ENCODE measurements at places on chromosomes 6 and 20.

DNA sequence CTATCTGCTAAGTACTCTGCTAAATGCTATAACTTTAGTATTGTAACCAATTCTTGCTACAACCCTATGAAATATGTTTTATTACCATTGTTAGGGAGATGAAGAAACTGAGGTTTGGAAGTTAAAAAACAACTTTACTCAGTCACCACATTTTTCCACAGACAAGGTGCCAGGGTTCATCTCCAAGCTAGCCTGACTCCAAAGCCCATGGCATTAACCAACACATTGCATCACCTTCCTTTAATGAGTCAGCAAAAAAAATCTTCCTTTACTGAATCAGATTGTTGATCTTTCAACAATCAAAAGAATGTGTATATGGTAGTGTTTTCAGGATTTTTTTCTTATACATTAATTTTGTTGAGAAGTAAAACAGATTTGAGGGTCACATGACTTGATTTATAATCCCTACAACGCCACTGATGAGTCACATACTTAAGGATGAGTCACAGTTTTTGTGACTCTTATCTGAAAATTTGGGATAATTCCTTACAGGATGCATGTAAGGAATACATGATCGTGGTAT is 41.5 kb downstream of the MAN1A1 start:
- peak; percentile 51 for DNase-seq

GRCh38 chr20:62893700-62894099 is 32.1 kb upstream of the TCFL5 start:
- DNase-seq: no peak

- DNase-seq: no peak
These were observed 42.1 kb downstream of the IYD start for GRCh38 chr6:150410906-150411305.

DNA sequence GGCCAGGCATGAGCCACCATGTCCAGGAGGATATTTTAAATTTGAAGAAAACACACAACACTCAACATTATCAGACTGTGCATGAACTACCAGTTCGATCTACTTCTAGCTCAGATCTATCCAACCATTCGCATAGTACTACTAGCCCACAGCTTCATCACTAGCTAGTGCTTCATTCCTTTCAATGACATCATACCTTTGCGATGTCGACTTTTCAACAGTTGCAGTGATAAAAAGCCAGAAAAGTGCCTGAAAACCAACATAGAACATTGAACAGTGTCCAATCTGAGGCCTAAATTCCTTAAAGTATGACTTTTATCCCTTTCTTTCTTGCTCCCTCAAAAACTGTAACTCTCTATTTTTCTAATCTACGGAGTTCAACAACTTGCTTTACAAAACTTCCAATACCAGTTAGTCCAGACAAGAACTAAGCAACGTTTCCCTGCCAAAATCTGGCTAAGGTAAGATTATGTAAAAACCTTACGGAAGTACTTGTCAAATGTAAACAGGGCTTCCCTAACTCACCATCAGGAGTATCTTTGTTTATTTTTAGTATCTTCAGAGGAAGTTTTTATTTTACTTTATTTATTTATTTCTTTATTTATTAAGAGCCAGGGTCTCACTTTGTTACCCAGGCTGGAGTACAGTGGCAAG is 434.0 kb upstream of the JARID2 start:
- no peak for DNase-seq

DNA sequence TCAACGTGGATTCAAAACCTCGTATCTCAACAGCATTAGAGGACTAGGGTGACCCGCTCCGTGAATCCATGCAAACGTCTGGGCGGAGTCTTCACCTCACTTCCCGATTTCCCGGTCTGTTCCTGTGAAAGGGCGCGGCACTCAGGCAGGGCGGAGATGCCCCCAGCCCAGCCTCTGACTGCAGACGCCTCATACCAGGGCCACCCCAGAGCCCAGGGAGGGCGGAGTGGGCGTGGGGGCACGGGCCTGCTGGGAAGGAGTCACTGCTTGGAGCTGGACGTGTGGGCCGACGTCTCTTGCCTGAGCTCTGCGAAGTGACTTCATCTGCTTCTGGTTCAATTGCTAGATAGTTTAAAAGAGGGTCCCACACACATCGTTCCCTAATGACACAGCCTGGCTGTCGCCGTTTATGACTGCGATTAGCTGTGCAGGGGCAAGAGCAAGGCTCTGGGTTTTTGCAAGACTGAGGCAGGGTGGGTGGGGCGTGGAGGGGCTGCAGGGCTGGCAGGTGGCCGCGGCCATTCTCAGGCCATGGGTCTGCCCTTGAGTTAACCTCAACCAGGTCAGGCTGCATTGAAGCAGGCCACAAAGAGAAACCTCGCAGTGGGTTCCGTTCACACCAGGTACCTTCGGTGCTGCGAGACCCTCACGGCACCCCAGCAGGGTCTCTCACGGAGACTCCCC is 15.0 kb downstream of the SMOC2 start:
- no peak for DNase-seq

DNA sequence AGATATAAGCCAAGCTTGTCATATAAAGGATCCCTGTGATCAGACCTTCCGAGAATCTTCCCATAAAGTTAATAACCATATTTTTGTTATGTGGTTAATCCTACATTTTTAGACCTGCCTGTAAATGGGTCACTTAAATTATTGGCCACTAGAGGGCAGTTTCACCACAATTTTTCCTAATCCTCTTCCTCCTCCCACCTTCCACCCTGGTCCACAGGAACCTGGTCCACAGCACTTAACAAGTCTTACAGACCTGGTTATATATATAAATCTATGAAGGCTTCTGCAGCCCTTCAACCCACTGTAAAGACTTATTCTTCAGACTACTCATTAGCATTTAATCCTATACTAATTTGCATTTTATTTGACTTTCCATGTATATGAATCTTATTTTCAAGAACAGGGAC is 28.3 kb downstream of the MRS2 start:
- peak; percentile 38 for DNase-seq

DNA sequence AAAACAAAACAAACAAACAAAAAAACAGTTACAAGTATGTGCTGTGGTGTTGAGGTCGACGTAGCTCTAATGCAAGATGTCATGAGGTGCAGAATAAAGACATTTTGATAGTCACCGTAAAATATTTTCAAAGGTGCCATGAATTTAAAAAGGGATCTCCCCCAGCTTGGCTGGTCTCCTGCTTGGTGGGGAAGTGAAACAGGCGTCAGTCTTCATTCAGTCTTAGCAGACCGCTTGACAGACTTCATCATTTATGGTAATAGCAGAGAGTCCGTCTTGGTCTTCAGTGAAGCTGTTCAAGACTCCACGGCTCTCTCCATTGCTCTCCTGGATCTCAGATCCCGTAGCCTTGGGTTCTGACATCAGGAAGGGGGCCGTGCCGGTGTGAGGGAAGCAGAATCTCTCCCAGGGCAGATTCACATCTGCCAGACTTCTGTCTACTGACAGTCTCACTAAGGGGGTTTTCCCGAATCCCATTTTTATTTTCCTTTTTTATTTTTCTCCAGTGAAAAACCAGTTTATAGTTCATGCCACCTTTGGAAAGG is 1.6 kb downstream of the SLC24A3 start:
- DNase-seq: no peak

- DNase-seq: no peak
These were observed 2.5 kb upstream of the POU5F1 start for GRCh38 chr6:31172973-31173384.

- DNase-seq: no peak
These were observed 34.2 kb downstream of the DTNBP1 start for GRCh38 chr6:15628499-15629131.

DNA sequence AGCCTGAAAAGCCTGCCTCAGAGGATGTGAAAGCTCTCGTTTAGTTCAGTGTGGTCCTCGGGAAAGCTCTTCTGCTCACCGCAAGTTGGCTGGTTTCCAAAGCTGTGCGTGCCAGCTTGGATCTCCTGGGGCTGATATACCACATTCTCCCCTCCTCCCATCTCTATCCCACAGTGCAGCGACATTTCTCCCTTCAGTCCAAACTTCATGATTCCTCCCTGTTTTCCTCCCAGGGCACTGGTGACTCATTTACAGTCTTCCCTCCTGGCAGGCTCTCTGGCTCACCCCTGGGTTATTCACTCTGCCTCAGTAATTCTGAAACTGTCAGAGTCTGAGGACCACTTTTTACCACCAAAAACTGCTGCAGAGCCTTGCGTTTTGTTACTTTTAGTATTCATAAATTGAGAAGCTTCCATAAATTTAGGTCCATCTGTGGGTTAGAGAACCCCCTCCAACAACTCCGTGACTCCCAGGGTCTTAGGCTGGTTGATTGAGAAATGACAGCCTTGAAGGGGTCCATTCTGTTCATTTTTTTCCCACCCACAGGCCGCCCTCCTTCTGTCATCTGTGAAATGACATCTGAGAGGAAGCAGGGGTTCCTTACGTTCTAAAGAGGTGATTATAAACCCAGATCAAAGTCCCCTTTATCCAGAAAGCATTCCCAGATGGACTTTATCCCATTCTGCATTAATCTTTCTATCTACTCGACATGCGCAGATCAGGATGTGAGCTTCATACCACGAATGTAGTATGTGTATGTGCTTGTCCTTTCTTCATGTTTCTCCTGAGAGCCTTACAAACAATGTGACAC is 6.1 kb downstream of the TRIM10 start:
- DNase-seq: no peak

- no peak for DNase-seq
These were observed 272.1 kb upstream of the DEFB115 start for GRCh38 chr20:30985386-30985785.

DNA sequence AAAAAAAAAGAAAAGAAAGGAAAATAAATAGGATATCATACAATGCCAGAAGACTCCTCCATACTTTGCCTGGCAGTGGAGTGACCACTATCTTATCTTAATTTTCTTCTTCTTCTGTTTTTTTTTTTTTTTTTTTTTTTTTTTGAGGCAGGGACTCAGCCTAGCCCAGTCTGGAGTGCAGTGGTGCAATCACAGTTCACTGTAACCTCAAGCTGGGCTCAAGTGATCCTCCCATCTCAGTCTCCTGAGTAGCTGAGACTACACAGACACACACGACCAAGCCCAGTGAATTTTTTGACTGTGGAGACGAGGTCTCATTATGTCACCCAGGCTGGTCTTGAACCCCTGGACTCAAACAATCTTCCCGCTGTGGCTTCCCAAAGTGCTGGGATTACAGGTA is 17.1 kb upstream of the MMP9 start:
- no peak for DNase-seq

GRCh38 chr6:7153789-7154188 is 46.0 kb downstream of the RREB1 start:
- no peak for DNase-seq

GRCh38 chr6:26017632-26017966 is 55.0 kb downstream of the TRIM38 start:
- DNase-seq: no peak

- no peak for DNase-seq
These were observed 2.9 kb downstream of the TNNC2 start for GRCh38 chr20:45823949-45824835.

DNA sequence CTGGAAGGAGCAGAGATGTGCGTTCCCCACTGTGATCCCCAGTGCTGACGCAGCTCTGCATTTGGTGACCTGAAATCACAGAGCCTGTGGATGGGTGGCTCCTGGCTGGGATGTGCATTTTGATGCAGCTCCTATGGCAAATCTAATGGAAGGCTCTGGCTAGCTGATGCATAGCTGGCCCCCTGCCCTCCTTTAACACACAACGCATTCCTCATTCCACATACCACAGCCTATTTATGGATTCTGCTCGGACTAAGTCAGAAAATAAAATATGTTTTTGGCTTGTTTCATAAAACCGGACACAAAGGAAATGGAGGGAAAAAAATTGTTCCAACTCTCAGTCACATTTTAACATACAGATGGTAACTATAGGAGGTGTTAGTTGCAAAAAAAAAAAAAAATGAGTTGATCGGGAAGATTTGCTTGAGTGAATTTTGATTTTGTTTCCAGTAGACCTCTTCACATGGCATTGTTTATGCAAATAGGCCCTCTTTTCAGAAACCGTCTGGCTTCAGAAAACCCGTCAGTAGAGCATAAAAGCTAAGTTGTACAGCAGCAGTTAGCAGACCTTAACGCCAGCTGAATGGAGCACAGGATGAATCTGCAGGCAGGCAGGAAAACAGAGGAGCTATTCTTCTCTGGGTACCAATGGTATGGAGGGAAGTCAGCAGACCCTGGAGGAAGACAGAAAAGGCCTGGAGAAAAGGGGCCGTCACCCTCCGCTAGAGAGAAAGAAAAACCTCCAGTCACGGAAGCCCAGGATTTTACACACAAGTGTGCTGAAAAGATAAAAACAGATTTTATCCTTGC is 215.4 kb downstream of the HDGFL1 start:
- DNase-seq: no peak

DNA sequence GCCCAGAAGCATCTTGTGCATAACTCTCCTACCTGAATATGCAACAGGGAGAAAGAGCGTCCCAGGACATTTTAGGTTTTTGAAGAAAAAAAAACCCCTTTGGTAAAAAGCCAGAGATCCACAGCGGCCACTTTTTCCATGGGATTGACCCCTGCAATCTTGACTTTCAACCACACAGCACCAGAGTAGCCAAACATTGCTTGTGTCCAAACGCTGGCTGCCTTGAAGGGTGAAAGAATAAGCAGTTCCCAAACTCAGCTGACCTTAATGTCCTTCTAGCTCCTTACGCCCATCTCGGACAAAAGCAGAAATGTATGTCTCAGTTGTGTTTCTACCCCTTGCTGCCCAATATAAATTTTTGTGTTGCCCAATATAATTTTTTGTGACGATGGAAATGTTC is 1.2 kb upstream of the MOG start:
- no peak for DNase-seq

DNA sequence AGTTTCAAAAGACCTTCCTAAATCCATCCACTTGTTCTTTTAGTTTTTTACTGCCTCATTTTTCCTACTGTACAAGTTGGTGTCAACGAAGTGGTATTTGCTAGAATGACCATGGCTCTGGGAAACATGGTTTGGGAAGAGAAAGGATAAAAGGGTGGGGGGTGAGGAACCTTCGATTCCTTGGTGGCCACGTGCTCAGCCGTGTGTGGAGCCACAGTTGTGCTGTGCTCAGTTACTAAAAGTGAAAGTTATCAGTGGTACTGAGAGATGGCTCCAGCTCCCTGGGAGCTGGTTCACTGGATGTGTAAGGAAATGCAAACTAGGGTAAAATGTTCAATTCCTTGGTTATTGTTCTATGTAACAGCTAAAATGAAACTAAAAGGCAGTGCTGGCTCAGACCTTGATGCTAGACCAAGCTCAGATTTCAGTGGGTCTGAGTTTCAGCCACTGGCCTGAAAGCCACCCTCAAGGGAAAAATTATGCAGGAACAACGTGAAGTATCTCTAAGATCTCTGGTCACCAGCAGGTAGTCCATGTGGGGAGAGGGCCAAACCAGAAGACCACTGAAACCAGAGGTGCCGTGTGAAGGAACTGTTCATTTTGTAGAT is 7.4 kb upstream of the SLC22A2 start:
- no peak for DNase-seq

DNA sequence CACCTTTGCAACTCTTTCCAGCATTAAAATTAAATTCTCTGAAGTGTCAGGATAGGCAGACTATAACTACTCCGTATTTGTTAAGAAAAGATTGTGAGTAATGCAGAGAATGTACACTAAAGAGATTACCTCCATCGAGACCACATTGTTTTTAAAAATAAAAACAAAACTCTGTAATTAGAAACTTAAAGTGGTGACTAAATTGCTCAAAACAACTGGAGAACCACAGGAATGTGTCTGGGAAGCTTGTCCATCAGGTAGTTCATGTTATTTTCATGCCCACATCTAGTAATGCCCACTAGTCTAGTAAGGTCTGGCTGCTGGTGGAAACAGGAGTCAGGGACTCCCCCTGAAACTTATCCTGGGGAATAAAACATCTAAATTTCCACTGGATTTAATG is 103.0 kb upstream of the FOXQ1 start:
- DNase-seq: no peak

- DNase-seq: no peak
These were observed 44.4 kb downstream of the ANKRD60 start for GRCh38 chr20:58184063-58184462.

GRCh38 chr20:52777171-52777570 is 195.0 kb upstream of the TSHZ2 start:
- no peak for DNase-seq

All from HCT116 (cell line).